Posterior cingulate gyrus (tissue), 11 donors: ENCODE measurements at places on chromosomes 6 and 20.

DNA sequence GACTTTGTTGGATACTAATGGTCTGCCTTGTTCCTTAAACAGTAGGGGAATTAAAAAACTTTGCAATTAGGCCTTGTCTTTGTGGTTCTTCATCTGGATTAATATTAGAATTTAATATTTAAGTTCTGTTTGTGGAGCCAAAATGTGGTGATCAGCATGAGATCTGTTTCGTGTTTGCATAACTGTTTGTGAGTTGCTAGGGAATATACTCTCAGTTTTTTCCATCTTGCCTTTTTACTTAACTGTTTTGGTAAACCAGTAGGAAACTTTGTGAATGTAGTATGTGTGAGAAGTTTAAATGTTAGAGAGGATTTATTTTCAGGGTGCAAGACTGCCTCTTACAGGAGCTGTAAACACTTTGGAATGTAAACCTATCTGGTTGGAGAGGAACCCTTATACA, 35.6 kb downstream of the LRRC1 start:
- DNase-seq, result no peak

GRCh38 chr20:6238421-6238820, 115.6 kb upstream of the FERMT1 start:
- no peak for DNase-seq

GRCh38 chr6:31074401-31074800, 38.0 kb downstream of the C6orf15 start:
- no peak for DNase-seq

DNA sequence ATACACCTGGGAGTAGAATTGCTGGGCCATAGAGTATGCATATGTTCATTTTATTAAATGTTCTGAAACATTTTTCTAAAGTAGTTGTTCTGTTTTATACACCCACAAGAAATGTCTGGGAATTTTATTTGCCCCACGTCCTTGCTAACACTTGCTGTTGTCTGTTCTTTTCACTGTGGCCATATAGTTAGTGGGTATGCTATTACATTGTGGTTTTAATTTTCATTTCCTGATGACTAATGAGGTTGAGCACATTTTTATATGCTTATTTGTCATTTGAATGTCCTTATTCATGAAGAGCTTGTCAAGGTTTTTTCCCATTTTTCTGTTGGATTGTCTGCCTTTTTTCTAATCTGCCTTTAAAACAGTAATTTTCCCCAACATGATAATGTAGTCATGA, 41.5 kb upstream of the TGM3 start:
- DNase-seq, result no peak

DNA sequence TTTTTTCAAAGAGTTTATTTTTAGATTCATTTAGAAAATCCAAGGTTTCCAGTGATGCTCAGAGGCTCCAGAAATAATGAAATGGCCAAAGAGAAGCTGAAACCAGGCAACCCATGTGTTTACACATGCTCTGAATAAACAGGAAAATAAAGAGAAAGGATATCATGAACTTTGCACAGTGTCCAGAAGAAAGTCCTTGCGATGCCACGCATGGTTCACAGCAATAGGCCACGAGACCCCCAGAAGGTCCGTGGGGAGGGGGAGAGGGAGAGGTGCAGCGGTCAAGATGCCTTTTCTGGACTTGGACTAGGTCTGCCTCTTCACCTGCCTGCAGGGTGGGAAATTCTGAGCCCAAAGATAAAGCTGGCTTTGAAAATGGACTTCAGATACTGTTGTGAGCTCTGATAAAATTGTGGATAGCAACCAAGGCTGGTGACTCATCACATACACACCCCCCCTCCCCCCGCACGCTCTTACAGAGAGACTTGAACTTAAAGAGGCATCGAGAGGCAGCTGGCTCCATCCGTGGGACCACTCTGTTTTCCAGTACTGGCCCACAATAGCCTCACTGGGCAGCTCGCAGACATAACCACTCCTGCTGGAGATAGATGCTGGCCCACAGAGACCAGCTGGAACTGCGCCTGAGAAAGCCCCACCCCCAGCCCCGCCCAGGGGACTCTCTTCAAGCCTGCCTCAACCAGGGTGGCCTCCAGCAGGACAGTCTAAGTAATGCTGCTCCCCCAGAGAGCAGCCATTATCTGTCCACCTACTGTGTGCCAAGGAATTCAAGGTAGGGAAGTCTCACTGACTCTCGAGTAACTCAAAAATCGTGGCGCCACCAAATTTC, 21.2 kb upstream of the NFATC2 start:
- no peak for DNase-seq

DNA sequence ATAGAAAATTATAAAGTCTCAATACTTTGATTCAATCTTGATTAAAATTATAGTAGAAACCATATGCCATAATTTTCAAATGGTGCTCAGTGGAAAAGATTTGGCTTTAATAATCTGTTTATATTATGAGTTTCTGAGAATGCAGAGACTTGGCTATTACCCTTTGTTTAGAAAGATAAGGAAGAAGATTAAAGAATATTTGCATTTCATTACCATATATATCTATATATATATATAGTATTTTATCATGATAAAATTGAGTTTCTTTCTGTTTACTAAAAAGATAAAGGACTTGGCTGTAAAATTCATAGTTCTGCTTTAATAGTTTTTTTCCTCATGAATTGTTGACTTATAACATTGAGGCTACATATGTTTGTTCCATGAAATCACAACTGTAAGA, 679.3 kb upstream of the MAP3K7 start:
- DNase-seq, result no peak

GRCh38 chr20:10639737-10640556, 33.9 kb downstream of the JAG1 start:
- DNase-seq, result no peak
